ENCODE measurements at places on chromosomes 6 and 20. TPM values are rescaled to one million over a fixed set of nuclear protein-coding genes. Genes with fewer than 3 reads are reported as not detected.
A peak's percentile ranks its signal among the peaks of the same experiment; 100 is the strongest.

GRCh38 chr20:34842143-34842542 is 16.7 kb upstream of the NCOA6 start:
- H3K36me3 ChIP-seq = no peaks in the 10 kb centered on the region
- no peak for DNase-seq
- no peak overlapping the region for H3K4me3 ChIP-seq
- H3K27me3 ChIP-seq = no peaks in the 10 kb centered on the region

DNA sequence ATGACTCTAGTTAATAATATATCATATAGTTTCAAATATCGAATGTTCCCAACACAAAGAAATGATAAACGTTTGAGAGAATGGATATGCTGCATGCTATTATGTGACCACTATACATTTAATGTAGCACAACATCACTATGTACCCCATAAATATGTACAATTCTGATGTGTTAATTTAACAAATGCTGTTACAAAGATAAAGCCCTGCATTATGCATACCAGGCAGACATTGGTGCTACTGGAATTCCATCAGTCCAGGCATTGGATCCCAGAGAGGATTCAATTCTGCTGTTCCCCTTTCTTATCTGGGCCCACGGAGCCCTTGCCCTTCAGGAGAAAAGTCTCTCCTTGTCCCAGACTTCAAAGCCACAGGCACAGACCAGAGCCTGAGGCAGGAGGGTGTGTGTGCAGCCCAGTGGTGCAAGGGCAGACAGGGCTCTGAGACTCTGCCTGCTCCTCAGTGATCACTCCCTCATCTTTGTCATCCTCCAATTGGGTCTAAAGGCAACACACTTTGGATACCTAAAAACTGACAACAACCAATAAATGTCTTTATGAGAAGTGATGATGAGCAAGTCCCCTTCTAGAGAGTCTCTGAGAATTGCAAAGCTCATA is 45.2 kb downstream of the PSMG4 start:
- H3K36me3 ChIP-seq = no peaks in the 10 kb centered on the region
- DNase-seq = no peak
- no peak overlapping the region for H3K27ac ChIP-seq
- H3K27me3 ChIP-seq = no peaks in the 10 kb centered on the region
- no peak overlapping the region for H3K4me3 ChIP-seq

DNA sequence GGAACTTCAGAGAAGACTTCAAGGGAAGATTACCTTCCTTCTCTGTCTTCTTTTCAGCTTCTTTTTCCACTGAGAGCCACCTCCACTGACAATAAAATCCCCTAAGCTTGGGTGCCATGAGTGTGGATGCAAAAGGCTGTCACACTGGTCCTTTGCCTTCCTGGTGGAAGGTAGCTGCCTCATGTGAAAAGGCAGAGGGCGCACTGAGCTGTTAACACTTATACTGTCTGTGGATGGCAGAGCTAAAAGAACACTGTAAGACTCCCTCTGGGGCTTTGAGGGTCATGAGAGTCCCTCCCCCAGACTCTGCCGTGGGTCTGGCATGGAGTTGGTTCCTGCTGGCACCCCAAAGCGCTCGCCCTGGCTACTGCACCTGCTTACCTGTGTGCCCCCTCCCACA is 536.7 kb upstream of the IMPG1 start:
- H3K36me3 ChIP-seq = no peaks in the 10 kb centered on the region
- DNase-seq = peak; percentile 33
- no peak overlapping the region for H3K27ac ChIP-seq
- H3K4me1 ChIP-seq = no peaks in the 10 kb centered on the region
- no peak overlapping the region for H3K4me3 ChIP-seq
- no peaks in the 10 kb centered on the region for H3K27me3 ChIP-seq

GRCh38 chr6:19322691-19323485 is 514.3 kb upstream of the ID4 start:
- no peaks in the 10 kb centered on the region for H3K27me3 ChIP-seq
- no peak overlapping the region for H3K4me3 ChIP-seq
- peaks cover 2% of the 10 kb centered on the region for H3K4me1 ChIP-seq

GRCh38 chr20:47274401-47275108 is 81.9 kb downstream of the ZMYND8 start:
- H3K36me3 ChIP-seq = peaks cover 7% of the 10 kb centered on the region
- peaks cover 31% of the 10 kb centered on the region for H3K4me1 ChIP-seq
- H3K27me3 ChIP-seq = no peaks in the 10 kb centered on the region
- H3K27ac ChIP-seq = no peak overlapping the region

DNA sequence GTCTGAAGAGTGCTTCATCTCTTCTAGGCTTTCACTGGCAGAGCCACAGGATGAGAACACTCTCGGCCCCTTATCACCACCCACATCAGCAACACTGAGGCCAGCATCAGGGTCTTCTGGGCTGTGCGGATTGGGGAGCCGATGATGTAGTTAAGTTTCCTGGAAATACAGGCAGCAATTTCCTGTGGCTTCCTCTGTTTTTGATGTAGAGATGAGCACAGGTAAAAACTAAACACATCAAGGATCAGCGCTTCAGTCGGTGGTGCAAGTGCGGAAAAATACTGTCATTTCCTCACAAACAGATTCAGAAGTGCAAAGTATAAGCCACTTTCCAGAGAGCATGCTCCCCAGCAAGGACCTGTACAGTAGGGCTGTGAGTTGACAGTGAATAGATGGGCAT is 62.6 kb downstream of the BACH2 start:
- no peaks in the 10 kb centered on the region for H3K36me3 ChIP-seq
- no peaks in the 10 kb centered on the region for H3K4me1 ChIP-seq
- no peak for DNase-seq

DNA sequence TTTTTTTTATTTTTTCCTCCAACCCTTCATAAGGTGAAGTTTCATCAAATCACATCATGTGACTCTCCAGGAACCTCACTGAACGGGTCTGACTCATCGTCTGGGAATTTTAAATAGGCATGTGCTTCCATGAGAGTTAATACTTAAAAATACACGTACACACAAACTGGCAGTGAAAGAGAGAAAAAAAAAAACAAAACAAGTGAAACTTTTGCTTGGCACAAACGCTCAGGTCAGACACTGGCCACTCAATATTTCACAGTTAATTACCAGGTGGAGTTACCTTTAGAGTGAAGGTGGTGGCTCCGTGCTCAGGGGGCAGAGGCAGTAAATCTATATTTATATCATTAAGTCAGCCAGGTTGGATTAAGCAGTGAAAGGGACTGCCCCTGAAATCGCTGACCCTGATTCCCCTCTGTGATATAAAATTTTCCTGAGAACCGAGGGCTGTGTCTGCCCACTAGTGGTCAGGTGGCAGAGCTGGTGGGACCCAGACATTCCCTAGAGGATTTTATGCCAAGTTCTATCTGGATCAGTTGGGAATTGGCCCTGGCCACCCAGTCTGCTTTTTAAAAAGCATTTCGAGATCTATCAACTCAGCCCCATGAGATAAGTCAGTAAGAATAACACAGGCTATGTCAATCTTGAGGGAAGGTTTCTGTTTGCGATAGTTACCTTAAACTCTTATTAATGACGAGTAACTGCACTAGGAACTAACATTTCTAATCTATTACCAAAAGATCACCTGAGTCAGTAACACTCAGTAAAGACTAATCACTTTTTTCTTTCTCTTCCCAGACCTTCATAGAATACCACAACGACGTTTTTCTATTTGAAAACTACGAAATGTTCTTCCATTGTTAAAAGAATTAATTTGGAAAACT is 259.1 kb downstream of the HDGFL1 start:
- no peaks in the 10 kb centered on the region for H3K27me3 ChIP-seq
- peak overlapping the region; percentile 17 for H3K4me3 ChIP-seq
- H3K4me1 ChIP-seq = peaks cover 23% of the 10 kb centered on the region
- H3K36me3 ChIP-seq = no peaks in the 10 kb centered on the region
- peak overlapping the region; percentile 16 for H3K27ac ChIP-seq

ADGRF5 gene
- 4.2 TPM for total RNA-seq

FABP7 gene
- not detected for total RNA-seq

PAX1 gene
- total RNA-seq = not detected

CDH4 gene
- 0.28 TPM for total RNA-seq

Data from pancreas (tissue), 10 donors.